ENCODE measurements at places on chromosomes 11 and 22. TPM values are rescaled to one million over a fixed set of nuclear protein-coding genes. Genes with fewer than 3 reads are reported as not detected.

Gene MS4A6E
- polyA plus RNA-seq = 0.22 TPM

Gene MPPED1
- polyA plus RNA-seq = 4.9 TPM

Gene KDM4E
- polyA plus RNA-seq = not detected

Gene OOSP4B
- polyA plus RNA-seq = not detected

Gene RASD2
- not detected for polyA plus RNA-seq

Gene OR4C11
- polyA plus RNA-seq = not detected

Gene KCNJ11
- polyA plus RNA-seq = 0.28 TPM

Gene SUSD2
- 0.28 TPM for polyA plus RNA-seq

Gene LDHAL6A
- 0.28 TPM for polyA plus RNA-seq

Gene FOLR3
- 0.31 TPM for polyA plus RNA-seq

Gene ME3
- 1.4 TPM for polyA plus RNA-seq

Gene FAM111A
- polyA plus RNA-seq = 5.9 TPM

Gene SSRP1
- 28.2 TPM for polyA plus RNA-seq

Gene MMP11
- 0.33 TPM for polyA plus RNA-seq

Measured in liver (tissue), 10 donors.